Kidney glomerular epithelial cell (primary cell): ENCODE measurements at places on chromosomes 6 and 20.

GRCh38 chr6:25623879-25624278 is 28.1 kb upstream of the SCGN start:
- no peak for DNase-seq

DNA sequence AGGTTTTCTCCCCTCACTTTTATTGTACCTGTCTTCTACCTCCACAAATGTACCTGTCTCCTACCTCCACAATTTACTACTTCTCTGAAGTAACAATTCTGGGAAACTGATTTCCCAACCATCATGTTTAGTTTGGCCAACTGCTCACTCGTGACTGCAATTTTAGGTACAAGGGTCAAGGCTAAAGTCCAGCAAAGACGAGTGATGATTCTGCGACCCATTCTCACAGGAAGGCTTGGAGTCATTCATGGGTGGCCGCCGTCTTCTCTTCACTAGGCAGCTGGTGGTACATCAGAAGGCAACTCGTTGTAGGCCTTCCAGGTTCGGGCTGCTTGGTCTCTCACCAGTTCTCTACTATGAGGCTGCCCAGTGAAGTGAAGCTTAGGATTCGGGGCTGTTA is 483.8 kb upstream of the JARID2 start:
- no peak for DNase-seq

- no peak for DNase-seq
Observed at GRCh38 chr6:113762641-113763040, 94.5 kb upstream of the MARCKS start.

- no peak for DNase-seq
Observed at GRCh38 chr20:58956078-58956477, 25.0 kb upstream of the NELFCD start.

DNA sequence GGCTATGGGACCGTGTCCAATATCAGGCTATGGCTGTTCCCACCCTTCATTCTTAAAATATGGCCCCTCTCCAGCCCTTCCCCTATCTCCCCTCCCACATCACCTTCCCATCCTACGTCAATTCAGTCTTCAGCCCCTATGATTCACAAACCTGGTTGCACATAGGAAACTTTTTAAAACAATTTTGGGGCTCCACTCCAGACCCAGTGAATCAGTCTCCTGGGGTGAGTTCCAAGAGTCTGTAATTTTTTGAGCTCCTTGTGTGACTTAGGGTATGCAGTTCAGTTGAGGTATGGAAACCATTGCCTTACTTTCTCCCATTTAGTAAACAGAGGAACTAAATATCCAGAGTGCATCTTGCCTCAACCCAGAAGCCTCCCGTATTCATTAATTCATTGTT is 5.5 kb downstream of the HNF4A start:
- no peak for DNase-seq

DNA sequence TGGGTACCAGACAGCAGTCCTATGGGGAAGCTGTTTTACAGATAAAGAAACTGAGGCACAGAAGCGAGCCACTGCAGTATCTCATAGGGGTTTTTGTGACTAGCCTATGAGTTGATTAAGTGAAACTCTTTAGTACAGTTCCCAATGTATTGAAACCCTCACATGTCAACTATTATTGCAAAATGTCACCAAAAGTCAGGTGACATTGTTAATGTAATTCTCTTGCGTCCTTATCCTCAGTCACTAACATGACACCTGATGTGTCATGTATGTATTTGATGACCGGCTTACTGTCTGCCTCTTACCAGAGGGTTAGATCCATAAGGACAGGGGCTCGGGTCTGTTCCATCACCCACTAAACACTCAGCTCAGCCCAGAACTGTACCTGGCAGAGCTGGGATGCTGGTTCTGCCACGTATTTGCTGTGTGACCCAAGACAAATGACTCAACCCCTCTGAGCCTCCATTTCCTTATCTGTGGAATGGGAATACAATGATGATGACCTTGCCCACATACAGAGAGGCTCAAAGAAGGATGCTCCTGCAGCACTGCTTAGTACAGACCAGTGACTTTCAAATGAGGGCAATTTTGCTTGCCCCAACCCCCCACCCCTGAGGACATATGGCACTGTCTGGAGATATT is 32.9 kb downstream of the PREX1 start:
- no peak for DNase-seq

DNA sequence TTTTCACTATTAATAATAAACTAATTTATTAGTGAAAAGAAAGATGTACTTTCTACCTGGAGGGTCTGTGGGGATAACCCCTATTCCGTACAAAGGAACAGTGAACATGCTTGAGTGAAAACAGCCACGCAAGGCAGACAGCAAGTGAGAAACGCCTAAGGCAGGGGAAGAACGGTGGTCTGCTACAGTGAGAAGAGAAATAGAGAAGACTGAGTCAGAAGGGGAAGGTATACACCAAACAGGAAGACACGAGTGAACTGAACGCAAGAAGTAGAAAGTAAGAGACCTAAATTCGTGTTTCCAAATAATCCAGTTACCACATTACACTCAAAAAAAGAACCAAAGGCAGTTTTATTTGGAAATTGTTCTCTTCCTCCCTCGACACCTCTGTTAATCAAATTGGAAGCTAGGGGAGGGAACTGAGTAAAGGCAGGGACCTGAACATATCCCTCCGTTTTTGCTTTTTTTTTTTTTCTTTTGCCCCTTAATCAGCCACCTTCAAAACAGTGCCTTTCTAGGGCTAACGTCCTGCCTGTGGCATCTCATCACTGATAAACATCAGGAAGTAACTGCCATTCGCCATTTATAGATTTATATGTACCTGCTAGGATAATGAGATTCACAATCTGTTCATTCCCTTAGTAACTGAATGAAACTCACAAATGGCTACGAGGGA is 48.9 kb downstream of the ATXN1 start:
- DNase-seq = peak; percentile 71

DNA sequence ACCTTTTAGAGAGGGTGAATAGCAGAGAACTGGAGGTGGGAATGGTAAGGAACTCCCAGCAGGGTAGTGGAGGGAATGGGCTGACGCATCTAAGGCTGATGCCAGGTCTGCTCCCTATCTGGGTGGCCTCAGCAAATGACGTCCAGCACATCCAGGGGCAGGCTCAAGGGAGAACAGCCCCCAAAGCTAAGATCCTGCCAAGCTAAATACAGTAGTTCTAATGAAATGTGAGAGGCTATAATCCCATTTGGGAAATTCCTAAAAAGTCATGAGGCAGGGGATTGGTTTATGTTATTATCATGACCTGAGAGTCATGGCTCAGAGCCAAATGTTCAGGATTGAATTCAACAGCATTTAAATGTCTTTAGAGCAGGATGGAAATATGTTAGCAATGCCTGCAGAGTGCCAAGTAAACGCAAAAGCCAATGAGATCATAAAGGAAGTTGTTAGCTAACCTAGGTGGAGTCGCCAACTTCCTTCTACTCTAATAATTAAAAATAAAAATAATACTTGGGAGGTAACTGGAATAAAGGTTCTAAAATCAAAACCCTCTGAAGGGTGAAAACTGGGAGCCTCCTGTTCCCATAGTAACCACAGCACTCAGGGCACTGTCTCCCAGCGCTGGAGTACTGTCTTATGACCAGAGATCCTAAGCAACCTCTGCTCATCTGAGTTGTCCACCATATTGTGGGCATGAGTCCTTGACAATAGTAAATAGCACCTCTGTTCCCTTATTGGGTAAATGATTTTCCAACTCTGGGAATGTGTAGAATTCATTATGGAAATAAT is 34.8 kb downstream of the IYD start:
- DNase-seq = peak; percentile 95

DNA sequence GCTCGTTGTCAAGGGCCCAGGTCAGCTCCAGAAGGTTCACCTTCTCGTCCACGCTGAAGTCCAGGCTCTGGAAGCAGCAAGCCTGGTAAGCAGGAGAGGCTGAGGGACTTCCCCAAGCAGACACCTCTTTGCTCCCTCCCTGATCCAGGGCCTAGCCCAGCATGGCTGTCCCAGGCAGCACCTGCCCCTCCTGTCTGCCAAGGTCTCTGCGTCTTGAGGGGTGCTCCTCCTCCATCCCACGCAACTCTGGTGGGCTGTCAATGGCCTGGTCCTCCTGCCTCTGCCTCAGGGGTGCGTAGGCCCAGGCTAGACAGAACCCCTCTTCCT is 87.1 kb downstream of the NINL start:
- DNase-seq = no peak

- no peak for DNase-seq
Observed at GRCh38 chr6:132725471-132725870, 11.6 kb upstream of the VNN1 start.

- peak; percentile 24 for DNase-seq
Observed at GRCh38 chr6:98833057-98833306, 1.4 kb upstream of the POU3F2 start.

DNA sequence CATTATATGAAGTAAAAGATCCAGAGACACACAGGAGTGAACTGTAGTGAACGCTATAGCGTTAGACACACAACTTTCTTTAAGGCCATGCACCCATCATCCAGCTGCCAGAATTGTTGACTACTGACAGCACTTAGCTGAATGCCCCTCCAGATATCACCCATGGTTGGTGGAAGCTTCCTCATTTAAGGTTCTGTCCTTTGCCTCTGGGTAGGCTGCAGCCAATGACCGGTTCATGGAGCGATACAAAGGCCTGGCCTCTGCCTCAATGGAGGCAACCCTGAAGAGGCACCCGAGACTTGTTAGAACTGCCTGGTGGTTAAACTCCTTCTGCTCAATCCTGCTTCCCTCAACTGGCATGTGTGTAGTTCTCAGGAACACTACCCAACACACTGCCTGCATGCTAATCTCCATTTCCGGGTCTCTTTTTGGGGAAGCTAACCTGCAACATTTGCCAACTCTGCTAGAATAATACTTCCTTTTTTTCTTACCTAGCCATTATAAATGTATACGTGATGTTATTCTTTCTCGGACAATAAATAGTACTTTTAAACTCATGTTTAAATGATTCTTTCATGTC is 49.8 kb upstream of the THEMIS start:
- DNase-seq = no peak

DNA sequence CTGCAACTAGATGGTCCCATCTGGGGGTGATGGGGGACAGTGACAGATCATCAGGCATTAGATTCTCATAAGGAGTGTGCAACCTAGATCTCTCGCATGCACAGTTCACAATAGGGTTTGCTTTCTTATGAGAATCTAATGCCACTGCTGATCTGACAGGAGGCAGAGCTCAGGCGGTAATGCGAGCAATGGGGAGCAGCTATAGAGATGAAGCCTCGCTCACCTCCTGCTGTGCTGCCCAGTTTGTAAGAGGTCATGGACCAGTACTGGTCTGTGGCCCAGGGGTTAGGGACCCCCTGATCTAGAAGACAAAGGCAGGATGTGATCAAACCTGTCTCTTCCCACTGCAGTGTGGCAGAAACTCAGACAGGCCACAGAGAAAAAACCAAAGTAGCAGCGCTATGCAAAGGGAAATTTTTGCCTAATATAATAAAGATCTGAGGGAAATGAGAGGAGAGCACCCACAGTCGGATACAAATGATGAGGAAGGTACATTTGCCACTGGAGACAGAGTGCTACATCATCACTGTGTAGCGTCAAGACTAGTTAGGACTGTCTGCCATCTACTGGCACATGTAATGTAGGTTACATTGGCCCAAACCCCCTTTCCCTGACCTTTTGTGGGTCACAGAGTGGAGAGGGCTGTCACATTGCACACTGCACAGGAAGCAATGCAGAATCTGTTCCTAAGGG is 4.1 kb upstream of the LY86 start:
- no peak for DNase-seq

DNA sequence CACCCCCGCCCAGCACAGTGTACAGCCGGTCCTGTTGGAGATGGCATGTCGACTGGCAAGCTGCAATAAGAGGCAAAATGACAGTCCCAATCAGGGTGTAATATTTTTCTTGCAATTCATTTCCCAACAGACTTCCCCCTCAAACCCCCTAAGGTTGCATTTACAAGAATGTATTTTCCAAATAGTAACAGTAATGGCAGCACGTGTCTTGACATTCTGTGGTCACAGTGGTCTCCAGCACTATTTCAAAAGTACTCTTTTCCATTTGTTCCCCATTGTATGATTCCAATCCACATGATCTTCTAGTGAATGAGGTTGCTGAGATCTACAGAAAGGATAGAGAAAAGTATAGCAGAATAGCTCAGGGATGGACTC is 97.8 kb upstream of the CARMIL1 start:
- DNase-seq = no peak

GRCh38 chr6:84273048-84273809 is 45.8 kb upstream of the CEP162 start:
- DNase-seq = no peak

DNA sequence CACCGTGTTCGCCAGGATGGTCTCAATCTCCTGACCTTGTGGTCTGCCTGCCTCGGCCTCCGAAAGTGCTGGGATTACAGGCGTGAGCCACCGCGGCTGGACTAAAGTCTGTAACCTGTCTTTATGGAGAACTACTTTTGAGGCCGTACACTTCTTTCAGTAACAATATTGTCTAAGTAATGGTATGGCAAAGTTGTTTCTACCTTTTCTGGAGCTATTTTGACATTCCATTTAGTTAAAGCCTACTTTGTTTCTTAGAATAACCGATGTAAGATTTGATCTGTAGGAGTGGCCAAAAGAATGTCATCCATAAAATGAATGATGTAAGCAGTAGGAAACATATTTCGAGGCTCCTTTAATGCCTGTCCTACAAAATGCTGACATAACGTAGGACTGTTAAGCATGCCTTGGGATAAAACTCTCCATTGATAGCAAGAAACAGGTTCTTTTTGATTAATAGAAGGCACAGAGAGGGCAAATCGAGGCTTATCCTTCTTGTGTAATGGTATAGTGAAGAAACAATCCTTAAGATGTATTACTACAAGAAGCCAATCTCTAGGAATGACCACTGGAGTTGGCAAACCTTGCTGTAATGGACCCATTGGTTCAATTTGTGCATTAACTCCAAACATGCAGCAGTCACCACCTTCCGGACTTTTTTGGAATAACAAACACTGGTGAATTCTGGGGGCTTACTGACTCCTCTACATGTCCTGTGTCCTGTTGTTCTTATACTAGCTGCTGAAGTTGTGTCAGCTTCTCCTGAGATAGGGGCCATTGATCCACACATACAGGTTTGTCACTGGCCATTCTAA is 35.9 kb downstream of the HLA-DRA start:
- no peak for DNase-seq

GRCh38 chr6:32118782-32119628 is 9.0 kb downstream of the ATF6B start:
- peak; percentile 49 for DNase-seq

DNA sequence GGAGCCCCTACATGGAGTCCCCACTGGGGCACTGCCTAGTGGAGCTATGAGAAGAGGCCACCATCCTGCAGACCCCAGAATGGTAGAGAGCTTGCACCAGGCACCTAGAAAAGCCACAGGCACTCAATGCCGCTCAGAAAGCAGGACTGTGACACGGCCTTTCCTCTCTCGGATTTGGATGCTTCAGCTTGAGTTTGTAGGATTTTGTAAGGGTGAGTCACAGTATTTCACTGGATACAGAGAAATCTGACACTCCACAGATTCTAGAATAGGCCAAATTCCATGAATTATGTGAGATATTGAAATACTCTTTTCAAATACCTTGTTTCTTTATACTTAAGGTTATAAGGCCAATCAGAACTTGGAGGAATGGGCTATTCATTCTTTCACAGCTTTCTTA is 424.5 kb downstream of the HTR1B start:
- DNase-seq = no peak
